ENCODE measurements at places on chromosomes 1 and 21.

- no peak for DNase-seq
These were observed 275.0 kb upstream of the BEND5 start for GRCh38 chr1:49051647-49052046.

- DNase-seq = no peak
These were observed 12.4 kb downstream of the SLC2A7 start for GRCh38 chr1:9013819-9014218.

DNA sequence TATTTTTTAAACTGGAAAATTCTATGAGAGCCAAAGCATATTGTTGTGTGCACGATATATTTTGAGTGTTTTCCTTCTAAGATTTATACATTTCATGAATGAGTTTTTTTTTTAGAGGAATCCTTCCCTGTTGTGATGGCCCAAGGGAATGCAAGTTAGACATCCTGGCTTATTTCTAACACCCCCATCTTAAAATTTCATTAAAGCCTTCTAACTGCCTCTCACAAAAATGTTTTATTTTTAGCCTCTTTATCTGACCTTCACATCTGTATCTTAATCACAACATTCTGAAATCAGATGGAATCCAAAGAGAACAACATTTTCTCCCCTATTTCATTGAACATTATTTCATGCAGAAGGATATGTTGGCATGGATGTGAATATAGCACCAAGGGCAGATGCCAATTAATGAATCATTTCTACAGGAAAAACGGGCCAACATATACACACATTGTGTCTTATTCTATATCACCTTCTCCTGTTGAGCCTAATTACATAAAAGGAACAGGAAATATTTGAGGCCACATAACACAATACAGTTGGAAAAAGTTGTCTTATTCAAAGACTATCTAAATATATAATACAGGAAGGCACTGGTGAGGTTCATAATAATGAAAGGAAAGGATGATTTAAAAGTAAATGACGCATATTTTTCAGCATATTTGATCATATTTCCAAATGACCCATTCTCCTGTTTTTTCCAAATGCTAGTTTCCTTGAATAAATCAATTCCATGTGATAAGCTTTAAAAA, 455.5 kb downstream of the TTLL7 start:
- no peak for DNase-seq

DNA sequence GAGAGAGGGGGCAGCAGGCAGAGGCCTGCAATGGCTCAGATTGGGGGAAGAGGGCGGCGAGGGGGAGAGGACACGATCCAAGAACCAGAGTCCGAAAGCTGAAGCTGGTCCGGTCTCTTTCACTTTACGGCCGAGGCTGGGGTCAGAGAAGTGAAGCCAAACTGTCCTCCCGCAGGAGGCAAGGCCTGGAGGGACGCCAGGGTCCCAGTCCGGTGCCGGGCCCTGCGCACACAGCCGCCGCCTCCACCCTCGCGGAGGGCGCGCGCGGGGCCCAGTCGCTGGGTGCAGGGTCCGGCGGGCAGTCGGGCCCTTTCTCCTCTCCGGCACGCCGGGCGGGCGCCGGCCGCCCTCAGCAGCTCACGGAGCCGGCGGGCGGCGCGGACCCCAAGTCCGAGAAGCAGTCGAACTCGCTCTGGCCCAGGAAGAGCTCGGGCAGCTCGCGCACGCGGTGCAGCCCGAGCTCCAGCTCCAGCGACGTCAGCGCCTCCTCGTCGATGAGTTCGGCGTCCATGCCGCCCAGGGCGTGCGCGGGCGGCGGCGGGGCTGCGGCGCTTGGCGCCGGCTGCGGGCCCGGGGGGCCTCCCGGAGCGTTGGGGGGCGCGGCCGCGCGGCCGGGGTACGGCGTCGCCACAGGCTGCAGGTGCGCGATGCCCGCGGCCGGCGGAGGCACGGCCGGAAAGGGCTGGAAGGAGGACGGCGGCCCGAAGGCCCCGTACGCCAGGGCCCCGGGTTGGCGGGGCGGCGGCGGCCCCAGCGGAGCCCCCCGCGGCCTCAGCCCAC, 749 bp downstream of the CITED4 start:
- DNase-seq = no peak

DNA sequence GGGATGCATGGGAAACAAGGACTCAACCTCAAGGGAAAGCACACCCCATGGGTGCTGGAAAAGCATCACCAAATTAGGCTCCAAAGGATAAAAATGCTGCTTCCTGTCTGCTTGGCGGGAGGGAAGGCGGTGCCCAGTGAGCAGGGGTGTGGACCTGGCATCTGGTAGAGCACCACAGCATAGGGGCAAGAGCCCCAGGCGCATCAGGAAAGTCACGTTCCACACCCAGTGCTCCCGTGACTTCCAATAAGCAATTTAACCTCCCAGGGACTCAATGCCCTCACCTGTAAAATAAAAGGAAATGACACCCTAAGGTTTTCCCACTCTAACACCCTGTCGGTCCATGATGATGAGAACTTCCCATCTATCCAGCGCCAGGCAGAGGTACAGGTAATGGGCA, 206.0 kb downstream of the SETD4 start:
- no peak for DNase-seq

GRCh38 chr1:105087506-105087905, 1337.8 kb downstream of the AMY1C start:
- DNase-seq = no peak

DNA sequence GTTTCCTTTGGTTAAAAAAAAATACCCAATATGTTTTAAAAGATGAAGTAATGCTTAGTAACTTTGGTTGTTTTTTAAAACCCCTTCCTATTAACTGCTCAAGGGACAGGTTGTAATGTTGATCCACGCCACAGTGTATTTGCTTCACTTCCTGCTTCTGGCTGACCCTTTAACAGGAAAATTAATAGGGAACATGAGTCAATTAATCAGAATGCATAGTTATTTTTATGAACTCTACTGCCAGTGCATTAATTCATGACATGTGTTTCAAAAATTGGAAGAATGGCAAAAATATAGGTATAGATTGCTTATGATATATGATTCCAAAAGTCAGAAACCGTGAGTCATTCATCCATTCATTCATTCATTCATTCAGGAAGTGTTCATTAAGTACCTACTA, 204.8 kb downstream of the SETD4 start:
- no peak for DNase-seq

DNA sequence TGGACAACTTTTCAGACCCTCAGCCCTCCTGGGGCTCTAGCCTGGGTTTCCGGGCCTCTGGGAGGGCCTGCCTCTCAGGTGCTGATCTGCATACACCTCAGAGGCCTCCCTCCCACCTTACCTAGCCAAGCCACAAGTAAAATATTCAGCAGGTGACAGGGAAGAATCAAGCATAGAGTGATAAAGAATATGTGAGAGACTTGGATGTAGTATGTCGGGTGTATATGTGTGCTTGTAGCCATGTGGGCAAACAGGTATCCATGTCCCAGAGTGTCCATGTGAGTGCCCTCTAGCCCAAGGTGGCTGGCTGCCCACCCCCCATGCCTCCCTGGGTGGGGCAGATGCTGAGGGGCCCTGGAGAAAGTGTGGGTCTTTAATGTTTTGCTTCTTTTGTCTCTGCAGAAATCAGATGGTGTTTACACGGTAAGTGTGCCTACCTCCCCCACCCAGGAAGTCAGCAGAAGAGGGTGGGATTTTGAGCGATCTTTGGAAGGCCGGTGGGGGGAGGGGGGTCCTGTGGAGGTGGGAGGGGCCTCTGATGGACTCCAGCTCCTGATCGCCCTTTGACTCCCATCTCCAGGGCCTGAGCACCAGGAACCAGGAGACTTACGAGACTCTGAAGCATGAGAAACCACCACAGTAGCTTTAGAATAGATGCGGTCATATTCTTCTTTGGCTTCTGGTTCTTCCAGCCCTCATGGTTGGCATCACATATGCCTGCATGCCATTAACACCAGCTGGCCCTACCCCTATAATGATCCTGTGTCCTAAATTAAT, 3.4 kb downstream of the FCER1G start:
- DNase-seq = no peak

GRCh38 chr1:100649146-100649545, 70.4 kb upstream of the VCAM1 start:
- no peak for DNase-seq

DNA sequence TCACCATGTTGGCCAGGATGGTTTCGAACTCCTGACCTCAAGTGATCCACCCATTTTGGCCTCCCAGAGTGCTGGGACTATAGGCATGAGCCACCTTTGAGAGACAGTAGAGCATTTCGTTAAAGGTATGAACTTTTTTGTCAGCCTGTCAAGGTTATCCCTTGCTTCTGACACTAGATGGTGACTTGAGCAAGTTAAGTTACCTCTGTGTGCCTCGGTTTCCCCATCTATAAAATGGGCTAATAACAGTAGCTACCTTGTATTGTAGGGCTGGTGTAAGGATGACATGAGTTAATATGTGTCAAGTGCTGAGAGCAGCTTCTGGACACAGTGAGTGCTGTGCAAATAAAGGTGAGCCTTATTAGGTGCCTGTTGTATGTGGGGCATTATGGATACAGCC, 8.8 kb downstream of the TNFRSF8 start:
- DNase-seq = no peak

- DNase-seq = no peak
These were observed 13.5 kb downstream of the OSBPL9 start for GRCh38 chr1:51630393-51630792.

- no peak for DNase-seq
These were observed 117.9 kb downstream of the MATN1 start for GRCh38 chr1:30605441-30605920.

DNA sequence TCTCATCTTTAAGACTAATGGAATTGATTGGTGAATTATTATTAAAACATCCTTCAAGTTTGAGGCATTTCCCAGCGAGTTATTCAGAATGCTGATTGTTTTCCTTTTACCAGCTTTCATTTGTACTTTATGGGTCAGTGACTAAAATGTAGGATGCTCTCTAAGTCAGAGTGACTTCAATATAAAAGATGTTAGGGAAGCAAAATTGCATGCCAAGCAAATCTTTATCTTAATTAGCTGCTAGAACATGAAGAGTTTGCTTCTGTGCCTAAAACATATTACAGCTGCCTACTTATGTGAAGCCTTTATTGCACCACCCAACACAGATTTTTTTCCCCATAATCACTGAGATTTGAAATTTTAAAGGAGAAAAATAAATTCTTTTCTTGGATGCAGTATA, 79.8 kb upstream of the CYYR1 start:
- no peak for DNase-seq

DNA sequence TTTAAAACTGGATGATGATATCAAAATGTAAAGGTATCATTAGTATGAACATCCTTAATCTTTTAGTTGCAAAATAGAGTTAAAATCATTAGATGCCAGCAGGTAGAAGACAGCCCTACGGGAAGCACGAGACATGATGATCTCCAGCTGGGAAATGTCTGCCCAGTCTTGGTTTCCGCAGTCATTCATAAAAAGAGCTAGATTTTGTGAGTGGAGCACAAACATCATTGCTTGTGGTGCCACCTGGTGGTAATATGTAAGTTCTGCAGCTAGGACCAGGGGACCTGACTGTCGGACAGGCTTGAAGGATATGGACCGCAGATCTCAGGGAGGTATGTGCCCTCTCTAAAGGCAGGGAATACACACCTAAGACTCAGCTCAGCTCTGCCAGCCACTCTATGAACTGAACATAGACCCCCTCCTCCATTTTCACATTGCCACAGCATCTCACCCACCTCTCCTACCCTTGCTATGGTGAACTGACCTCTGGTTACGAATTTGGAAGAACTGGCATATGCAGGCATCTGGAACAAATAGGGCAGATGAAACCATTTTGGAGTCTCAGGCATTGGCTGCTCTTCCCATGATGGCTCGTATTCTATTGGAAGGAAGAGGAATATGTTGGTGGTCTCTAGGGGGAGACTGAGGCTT, 9.2 kb downstream of the FCMR start:
- DNase-seq = peak; percentile 75

GRCh38 chr1:87392248-87393192, 63.8 kb downstream of the LMO4 start:
- DNase-seq = no peak

GRCh38 chr1:75787524-75787923, 1.5 kb downstream of the RABGGTB start:
- DNase-seq = peak; percentile 5

GRCh38 chr1:175757381-175758015, 14.1 kb upstream of the TNR start:
- DNase-seq = no peak
